ENCODE measurements at places on chromosomes 12 and 14. TPM values are rescaled to one million over a fixed set of nuclear protein-coding genes. Genes with fewer than 3 reads are reported as not detected.

The VASH1 gene
- total RNA-seq, result not detected

DNA sequence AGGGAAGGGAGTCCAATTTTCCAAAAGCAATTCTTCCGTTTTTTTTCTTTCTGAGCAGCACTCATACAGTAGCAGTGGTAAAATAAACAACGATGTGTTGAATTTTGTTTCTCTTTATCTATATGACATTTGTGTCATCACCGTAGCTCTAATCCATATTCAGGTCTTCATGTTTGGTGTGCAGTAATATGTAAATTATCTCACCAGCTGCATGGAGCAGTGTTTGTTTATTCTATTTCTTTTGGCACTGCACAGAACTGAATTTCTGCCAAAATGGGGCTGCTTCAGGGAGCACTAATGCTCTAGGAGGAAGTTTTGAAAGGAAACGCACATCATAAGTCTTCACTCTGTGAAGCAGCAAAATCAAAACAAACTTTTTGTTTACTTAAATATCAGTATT, 130.0 kb upstream of the NPAS3 start:
- no peak for DNase-seq

GRCh38 chr14:100111931-100112704, 46.9 kb downstream of the EVL start:
- DNase-seq, result no peak

The ASPG gene
- not detected for total RNA-seq

DNA sequence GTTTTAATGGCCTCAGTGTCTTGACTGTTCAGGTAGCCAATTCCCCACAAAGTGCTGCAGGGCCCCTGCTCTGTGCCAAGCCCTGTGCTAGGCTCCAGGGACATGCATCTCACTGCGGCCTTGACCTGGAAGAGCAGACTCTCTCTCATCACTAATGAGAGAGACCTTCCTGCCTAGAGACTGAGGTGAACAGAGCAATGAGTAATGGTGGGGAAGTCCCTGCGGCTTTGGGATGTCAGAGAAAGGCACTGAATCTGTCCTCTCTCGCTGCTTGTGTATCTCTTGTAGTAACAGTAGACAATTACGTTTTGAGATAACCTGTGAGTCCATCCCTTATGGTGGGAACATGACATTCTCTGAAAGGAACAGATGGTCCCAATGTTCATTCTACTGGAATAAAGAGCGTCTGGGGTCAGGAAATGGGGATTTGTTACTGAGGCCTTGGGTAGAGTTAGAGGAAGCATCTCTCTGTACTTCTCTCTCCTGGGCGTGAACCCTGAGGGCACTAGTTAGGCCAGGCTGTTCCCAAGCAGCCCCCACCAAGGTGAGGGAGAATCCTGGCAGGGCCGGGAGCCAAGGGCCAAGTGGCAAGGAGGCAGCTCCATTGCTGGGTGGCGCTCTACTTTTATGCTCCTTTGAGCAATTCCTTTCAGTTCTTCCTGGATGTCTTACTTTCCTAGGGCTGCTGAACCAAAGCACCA, 13.5 kb downstream of the NFATC4 start:
- no peak for DNase-seq

All from Karpas-422 (cell line).